Stimulated activated naive CD8-positive, alpha-beta T cell treated with anti-CD3 and anti-CD28 coated beads, Interleukin-15, amount 100 ng/mL, for 72 hours (primary cell): ENCODE measurements at places on chromosomes 12 and 14.

GRCh38 chr12:47408171-47408871 is 297.5 kb downstream of the RPAP3 start:
- DNase-seq, result peak; percentile 29

DNA sequence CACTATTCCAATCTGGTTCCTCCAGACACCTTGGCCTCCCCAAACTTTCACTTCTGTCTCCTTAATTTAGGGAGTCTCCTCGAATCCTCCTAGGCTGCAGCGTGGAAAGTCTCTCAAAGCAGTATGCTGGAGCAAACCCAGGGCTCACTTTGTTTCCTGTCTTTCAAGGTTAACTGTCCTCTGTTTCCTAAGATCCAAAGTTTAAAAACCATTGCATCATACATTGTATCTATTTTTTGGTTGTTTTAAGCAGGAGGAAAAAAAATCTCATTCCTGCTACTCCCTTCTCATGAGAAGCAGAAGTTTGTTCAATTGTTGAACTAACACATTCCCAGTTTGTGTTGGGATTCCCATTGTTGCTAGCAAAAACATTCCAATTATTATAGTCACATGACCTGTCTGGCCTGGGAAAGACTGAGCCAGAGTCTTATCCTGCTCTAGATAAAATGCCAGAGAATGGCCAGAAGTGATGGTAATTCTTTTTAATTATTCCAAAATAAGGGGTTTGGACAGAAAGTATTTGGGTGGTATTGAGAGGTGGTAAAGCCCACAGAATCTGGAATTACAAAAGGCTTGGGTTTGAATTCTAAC is 67.3 kb downstream of the HSPB8 start:
- no peak for DNase-seq

DNA sequence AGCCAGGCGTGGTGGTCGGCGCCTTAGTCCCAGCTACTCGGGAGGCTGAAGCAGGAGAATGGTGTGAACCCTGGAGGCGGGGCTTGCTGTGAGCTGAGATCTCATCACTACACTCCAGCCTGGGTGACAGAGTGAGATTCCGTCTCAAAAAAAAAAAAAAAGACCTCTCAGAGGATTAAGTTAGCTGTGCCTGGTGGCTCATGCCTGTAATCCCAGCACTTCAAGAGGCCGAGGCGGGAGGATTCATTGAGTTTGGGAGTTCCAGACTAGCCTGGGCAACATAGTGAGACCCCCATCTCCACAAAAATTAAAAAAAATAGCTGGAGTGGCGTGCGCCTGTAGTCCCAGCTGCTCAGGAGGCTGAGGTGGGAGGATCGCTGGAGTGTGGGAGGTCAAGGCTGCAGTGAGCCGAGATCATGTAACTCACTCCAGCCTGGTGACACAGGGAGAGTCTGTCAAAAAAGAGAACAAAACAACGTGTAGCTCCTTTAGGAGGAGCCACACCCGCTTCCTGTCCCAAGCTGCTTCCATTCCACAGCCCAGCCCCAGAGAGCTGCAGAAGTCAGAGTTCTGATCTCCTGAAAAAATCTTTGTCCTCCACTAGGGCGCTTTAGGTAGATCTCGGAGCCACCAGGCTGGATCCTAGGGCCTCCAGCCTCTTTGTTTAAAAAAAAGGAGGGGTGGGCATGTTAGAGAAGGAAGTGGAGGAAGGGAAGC is 11.5 kb upstream of the ULK1 start:
- no peak for DNase-seq

GRCh38 chr12:93163260-93164036 is 214.3 kb upstream of the NUDT4 start:
- DNase-seq, result no peak

- DNase-seq, result no peak
Measured at GRCh38 chr14:99794151-99794780, 1.1 kb downstream of the EML1 start.

DNA sequence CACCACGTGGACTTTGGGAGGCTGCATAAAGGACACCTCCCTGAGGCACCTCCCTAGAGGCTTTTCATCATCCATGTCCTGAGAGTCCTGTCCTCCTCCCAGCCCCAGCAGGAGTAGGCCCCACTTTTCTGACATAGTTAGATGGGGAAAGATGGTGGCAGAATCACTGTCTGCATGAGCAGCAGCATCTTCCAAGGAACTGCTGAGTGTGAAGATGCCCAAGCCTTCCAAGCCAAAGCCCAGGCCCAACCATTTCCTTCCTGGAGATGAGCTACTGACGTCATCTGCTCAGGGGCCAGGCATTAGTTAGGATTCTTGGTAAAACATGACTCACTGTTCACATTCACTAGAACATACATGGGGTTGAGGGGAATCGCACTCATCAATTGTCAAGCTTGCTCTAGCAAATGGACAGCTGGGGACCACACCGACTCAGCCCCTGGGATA is 37.3 kb downstream of the VDR start:
- DNase-seq, result no peak

GRCh38 chr14:20732979-20733635 is 12.6 kb upstream of the EDDM3A start:
- no peak for DNase-seq

GRCh38 chr12:3350432-3350831 is 140.6 kb upstream of the PRMT8 start:
- no peak for DNase-seq

GRCh38 chr14:53151523-53152183 is 1.5 kb downstream of the DDHD1 start:
- peak; percentile 69 for DNase-seq

GRCh38 chr14:97267509-97267908 is 470.3 kb downstream of the VRK1 start:
- DNase-seq, result no peak

GRCh38 chr12:57853864-57854556 is 7.5 kb upstream of the CTDSP2 start:
- DNase-seq, result no peak

DNA sequence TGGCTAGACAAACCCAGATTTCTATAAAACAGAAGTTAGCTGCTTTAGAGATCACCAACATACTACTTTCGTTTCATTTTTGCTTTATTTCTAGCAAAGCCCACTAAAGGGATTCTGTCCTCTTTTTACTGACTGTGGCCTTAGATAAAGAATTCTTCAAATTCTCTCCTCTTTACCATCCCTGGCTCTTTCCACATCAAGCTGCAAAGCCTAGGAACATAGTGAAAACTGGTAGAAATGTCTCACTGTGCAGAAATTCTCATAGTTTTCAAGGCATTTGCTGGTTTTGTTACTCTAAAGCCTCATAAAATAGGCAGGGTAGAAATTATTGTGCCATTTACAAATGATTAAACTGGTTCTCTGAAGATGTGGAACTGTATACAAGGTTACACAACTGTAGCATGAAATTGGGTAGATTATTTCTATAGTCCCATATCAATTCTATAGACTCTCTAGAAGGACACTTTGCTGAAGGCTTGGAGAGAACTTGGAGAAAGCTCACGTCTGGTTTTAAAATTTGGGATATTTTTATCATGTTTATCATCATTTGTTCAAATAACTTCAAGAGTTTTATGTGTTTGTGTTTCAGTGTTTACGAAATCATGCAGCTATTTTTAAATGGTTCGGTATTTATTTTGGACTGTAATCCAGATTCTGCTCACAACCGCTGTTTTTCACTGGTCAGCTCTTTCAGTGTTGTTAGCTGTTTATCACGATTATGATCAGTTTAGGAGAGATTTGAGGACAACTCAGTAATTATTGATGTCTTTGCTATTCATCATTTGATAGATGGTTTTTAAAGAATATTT is 36.7 kb upstream of the CSRP2 start:
- no peak for DNase-seq

DNA sequence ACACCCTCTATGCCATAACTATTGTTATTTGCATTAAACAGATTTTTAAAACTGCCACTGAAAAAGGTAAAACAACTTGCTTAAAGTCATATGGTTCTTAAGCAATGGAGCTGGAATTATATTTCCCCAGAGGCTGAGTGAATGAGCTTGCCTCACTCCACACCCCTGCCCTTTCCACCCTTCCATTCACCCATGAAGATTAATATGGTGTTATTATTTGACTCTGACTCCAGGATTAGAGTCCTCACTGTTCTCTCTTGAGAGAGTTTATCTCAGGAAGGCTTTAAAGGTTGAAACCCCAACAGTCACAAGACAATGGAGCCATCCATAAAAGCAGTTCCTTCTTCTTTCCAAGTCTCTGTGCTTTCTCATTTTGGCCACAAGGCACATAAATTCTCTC is 84.9 kb downstream of the RTN1 start:
- DNase-seq, result no peak

- DNase-seq, result no peak
Measured at GRCh38 chr14:94143239-94143638, 13.8 kb upstream of the IFI27L2 start.

DNA sequence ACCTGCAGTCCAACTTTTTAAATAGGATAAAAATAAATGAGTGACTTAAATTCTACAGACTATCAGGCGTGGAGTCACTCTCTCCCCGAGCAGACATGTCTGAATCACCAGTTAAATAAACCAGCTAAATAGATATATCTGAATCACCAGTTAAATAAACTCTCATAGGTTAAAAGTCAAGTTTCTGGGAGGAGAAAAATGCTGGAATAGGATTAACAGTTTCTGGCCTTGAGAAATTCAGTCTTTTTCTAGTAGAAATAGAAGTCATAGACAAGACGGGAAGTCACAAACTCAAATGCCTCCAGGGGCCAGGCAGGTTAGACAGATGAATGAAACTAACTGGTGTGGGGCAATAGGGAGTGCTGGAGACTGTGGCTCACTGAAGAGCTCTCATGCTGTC is 258.6 kb upstream of the TMEM132C start:
- DNase-seq, result no peak

- no peak for DNase-seq
Measured at GRCh38 chr12:4482936-4483335, 37.3 kb upstream of the FGF6 start.

- no peak for DNase-seq
Measured at GRCh38 chr14:20684662-20685456, 499 bp downstream of the RNASE4 start.

GRCh38 chr14:73721101-73721821 is 7.1 kb upstream of the PNMA1 start:
- DNase-seq, result no peak

- no peak for DNase-seq
Measured at GRCh38 chr12:119512772-119513497, 80.6 kb upstream of the TMEM233 start.

GRCh38 chr12:56914724-56915123 is 19.5 kb downstream of the SDR9C7 start:
- DNase-seq, result no peak

GRCh38 chr12:2281446-2281845 is 228.7 kb downstream of the CACNA1C start:
- DNase-seq, result no peak

DNA sequence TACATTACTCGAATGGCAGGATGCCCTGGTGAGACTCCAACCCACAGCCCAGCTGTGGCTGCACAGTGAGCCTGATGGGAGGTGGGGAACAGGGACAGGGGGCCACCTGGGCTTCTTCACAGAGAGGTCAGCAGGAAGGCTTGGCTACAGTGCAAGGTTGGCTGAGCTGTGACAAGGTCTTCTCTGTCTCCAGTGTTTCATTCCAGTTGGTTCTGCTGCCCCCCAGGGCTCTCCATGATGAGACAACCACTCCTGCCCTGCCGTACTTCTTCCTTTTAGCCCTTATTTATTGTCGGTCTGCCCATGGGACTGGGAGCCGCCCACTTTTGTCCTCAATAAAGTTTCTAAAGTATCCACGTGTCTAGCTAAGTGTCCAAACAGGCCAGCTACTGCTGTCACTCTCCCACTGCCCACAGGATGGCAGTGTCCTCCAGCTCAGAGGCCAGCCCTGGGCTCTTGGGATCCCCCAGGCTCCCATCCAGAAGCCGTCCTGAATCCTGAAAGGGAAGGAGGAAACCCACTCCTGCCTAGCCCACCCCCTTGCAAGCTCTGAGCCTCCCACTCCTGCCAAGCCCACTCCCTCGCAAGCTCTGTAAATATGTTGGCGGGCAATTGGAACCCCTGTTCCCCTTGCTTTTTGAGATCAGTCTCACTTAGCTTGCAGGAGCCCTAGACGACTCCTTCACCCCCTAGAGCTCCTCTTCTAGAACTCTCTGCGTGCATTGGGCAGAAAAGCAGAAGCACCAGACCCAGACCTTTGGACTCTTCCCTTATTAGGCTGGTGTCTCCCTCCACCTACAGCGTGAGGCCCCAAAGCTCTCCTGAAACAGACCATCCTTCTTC is 5.4 kb downstream of the C1QL4 start:
- DNase-seq, result no peak

GRCh38 chr12:66688846-66689439 is 10.1 kb upstream of the GRIP1 start:
- DNase-seq, result peak; percentile 28

GRCh38 chr12:70451528-70451927 is 85.4 kb downstream of the KCNMB4 start:
- no peak for DNase-seq

DNA sequence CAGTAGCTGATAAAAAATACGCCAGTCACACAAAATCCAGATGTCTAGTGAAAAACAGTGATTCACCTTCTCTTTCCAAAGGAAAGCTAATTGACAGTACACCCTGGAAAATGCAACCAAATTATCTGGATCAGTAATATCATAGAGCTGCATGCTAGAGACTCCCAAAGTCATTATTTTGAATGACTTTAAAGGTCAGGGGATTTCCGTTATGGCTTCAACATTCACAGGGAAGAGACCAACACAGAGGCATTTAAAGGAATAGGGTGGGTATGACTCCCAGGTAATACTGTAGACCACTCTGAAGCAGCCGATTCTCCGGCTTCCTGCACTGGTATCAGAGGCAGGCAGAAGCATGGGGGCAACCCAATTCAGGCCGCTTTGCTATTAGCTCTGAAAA is 190.4 kb downstream of the STXBP6 start:
- no peak for DNase-seq

- no peak for DNase-seq
Measured at GRCh38 chr12:13082861-13083260, 20.6 kb downstream of the GSG1 start.

GRCh38 chr14:25904446-25904845 is 693.4 kb downstream of the NOVA1 start:
- DNase-seq, result no peak

DNA sequence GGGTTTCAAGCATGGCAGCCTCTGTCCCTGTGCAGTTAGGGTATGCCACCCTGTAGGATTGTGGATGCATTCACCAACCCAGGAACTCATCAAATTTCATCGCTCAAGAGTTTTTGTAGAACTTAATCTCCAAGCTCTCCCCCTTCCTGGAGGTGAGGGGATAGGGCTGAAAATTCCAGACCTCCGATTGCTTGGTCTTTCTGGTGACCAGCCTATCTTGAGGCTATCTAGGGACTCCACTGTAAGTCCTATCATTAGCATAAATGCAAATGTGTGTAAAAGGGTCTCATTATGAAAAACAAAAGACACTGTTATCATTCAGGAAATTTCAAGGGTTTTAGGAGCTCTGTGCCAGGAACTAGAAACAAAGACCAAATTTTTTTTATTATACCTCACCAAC is 244.0 kb downstream of the DUSP6 start:
- DNase-seq, result no peak

DNA sequence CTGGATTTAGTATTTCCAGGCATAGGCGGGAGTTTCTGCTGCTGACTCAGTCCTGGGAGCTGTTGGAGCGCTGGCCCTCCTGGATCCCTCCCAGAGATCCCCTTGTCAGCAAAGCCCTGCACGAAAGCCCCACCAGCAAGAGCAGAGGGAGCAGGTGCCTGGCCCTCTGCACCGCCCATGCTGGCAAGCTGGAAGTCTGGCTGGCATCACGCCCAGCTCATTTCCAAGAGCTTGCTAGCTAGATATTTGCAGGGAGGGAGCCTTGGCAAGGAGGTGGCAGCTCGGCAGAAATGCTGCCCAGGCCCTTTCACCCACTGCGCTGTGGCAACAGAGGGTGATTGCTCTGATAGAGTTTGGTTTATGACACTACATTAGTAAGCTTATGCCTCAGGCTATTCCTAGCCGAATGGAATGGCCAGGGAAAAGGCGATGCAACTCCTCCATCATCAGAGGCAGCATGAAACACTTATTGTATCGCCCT is 193.9 kb downstream of the EMP1 start:
- DNase-seq, result no peak
